ENCODE measurements at places on chromosomes 3 and 15.

DNA sequence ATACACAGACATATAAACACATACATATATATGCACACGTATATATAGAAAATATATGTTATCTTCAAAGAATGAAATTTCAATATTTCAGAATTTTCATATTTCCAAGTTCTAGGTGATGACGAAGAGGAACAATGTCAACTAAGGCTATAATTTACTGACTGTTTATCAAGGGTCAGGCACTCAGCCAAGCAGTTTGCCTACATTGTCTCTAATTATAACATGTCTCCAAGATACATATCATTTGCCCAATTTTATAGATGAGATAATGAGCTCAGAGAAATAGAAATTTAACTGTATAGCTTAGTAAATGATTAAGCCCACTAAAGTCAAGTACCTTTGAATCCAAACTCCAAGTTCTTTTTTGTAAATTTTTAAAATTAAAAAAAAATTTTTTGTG, 99.9 kb upstream of the PLSCR4 start:
- DNase-seq: no peak

- no peak for DNase-seq
These were observed 89.7 kb downstream of the EEFSEC start for GRCh38 chr3:128242818-128243601.

- DNase-seq: no peak
These were observed 108.1 kb downstream of the LSAMP start for GRCh38 chr3:116337229-116337628.

GRCh38 chr3:192655628-192656027, 71.7 kb downstream of the FGF12 start:
- DNase-seq: no peak

DNA sequence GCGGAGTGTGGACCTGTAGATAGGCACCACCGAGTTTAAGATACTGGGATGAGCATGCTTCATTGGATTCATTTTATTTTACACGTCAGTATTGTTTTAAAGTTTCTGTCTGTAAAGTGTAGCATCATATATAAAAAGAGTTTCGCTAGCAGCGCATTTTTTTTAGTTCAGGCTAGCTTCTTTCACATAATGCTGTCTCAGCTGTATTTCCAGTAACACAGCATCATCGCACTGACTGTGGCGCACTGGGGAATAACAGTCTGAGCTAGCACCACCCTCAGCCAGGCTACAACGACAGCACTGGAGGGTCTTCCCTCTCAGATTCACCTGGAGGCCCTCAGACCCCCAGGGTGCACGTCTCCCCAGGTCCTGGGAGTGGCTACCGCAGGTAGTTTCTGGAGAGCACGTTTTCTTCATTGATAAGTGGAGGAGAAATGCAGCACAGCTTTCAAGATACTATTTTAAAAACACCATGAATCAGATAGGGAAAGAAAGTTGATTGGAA, 29.5 kb downstream of the SYNM start:
- DNase-seq: no peak

DNA sequence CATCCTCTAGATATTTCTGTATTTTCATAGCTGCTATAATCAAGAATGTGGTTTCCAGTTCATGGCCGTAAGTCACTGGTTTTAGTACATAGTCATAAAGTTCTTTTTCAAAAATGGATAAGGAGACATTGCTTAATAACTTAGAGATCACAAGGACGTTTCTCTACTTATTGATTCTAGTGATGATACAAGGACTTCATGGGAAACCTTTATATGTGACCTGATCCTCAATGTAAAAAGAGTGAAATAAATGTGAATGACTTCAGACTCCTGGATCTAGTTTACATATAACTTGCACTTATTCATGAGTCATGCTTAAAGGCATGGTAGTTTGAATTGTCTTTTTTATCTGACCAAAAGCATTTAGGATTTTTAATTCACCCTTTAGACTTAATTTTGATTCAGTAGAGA, 35.2 kb downstream of the TSC22D2 start:
- no peak for DNase-seq

DNA sequence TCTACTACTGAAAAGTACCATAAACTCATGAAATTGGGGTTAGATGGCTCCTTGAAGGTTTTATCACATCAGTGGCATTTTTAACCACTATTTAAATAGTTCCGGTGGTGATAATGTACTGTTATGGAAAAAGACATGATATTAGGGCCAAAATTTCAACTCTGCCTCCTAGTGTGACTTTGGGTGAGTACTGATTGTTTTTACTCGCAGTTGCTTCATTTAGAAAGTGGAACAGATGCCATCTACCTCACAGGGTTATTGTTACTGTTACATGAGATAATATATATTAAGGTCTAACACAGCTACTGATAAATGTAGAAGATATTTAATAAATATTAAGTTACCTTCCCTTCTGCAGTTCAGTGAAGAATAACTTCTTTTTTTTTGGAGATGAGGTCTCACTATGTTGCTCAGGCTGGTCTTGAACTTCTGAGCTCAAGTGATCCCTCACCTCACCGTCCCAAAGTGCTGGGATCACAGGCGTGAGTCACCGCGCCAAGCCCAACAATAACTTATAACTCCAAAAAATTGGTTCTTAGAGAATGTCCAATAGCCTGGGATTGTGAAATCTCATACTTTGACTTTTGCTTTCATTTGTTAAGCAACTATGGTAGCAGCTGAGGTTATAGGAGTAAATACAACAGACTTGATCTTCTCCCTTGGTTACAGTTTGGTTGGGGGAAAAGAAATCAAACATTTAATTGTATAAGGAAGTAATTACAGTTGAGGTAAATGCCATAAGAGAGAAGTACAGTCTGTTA, 48.3 kb downstream of the MEF2A start:
- DNase-seq: no peak

GRCh38 chr3:87191641-87192040, 35.5 kb upstream of the CHMP2B start:
- DNase-seq: no peak

- DNase-seq: no peak
These were observed 21.0 kb downstream of the CHST2 start for GRCh38 chr3:143140550-143140949.

- DNase-seq: no peak
These were observed 172.0 kb downstream of the STT3B start for GRCh38 chr3:31704591-31705179.

GRCh38 chr3:55701997-55702396, 214.9 kb upstream of the WNT5A start:
- DNase-seq: no peak

- no peak for DNase-seq
These were observed 175.6 kb upstream of the ATP10A start for GRCh38 chr15:26038693-26039092.

GRCh38 chr3:120461416-120461815, 10.6 kb upstream of the FSTL1 start:
- no peak for DNase-seq

- DNase-seq: no peak
These were observed 23.2 kb downstream of the SCN11A start for GRCh38 chr3:39028546-39028945.

DNA sequence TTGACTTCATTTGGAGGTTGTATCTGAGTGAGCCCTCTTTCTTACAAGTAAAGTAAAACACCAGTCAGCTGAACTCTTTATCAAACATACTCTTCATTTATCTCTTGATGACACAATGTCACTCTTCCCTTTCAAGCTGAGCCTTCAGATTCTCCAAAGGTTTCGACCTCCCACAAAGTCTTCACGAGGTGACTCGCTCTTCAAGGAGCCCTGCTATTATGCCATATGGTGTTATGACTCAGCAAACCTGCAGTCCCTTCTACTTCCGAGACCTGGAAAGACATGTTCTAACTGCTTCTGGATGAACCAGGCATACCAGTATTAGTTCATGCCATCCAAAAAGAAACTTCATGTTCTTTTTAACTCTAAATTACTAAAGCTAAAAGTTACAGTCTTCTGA, 23.1 kb downstream of the AADAC start:
- no peak for DNase-seq

DNA sequence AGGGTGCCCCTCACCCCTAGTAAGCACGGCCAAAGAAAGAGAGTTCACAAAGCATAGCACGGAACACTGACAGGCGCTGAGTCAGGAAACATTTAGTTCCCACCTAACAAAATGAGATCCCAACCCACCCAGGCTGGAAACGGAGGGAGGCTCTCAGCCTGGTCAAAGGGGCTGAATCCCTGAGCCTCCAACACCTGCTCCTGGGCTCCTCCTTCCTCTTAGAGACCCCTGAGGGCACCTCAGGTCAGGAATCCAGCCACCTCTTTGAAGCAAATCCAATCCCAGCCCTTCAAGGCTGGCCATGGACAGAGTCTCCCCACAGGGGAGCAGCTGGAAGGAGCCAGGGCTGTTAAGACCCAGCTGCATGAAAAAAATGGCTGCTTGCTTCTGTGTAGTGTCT, 154.4 kb upstream of the HES1 start:
- no peak for DNase-seq

- no peak for DNase-seq
These were observed 1.7 kb downstream of the P2RY14 start for GRCh38 chr3:151276687-151277042.

- no peak for DNase-seq
These were observed 21.4 kb upstream of the GPR171 start for GRCh38 chr3:151224268-151224866.

DNA sequence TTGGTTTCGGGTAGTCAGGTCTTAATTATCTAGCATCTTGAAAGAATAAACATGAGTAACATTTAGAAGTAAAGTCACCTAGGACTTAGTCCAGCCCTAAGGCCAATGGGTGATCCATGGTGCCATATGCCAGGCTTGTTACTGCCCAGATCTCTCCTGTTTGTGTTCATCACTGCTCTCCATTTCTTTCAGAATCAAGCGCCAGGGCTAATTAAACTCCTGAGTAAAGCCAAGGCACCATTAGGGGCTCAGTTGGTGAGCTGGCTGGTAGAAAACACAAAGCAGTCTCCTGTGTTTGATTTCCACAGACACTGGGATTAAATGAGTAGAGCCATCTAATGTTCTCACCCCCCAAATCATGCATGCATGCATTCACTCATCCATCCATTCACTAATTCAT, 11.3 kb downstream of the CYP19A1 start:
- DNase-seq: no peak

- DNase-seq: no peak
These were observed 3.9 kb downstream of the ITIH3 start for GRCh38 chr3:52798376-52798977.

GRCh38 chr15:38069511-38070011, 135.1 kb downstream of the TMCO5A start:
- DNase-seq: no peak

- DNase-seq: no peak
These were observed 246.9 kb upstream of the LRIG1 start for GRCh38 chr3:66747696-66748095.

DNA sequence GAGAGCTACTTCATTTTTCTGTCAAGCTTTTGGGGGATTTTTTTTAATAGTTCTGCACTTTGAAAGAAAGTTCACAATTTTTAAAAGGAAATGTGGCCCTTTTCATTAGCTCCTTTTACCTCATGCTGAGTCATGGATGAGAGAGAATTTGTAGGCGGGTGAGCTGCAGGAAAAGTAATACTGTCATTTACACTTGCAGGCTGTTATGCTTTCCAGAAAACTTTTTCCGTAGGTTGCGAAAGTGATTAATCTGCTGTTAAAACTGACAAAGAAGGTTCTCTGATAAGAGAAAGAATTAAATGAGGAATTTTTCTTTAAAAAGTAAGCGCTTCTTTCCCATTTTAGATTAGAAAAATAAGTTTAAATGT, 430.2 kb downstream of the LPP start:
- DNase-seq: no peak

DNA sequence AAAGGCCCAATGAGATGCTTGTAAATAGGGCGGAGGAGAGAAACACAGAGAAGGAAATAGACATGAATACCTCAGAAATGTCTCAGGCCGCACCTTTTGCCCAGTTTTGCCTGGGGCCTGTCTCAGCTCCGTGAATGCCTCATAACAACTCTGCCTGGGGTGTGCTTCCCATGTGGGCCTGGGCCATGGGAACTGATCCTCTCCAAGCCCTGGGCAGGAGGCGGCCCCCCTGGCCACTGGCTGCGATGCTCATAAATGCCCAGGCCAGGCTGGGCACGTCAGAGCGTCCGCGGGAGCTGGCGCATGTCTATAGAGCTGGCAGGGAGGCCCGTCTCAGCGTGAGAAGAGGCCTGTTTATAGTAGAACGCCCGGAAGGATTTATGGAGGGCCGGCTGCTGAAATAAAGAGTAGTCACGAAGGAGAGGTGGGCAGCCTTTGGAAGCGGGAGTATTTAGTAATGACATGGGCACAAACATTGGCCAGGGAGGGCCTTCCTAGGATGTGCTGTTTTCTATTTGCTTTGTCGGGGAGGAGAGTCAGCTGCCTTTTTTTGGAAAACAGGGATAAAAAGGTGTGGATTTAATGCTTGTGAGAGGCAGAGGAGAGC, 85.9 kb upstream of the IGF1R start:
- no peak for DNase-seq

DNA sequence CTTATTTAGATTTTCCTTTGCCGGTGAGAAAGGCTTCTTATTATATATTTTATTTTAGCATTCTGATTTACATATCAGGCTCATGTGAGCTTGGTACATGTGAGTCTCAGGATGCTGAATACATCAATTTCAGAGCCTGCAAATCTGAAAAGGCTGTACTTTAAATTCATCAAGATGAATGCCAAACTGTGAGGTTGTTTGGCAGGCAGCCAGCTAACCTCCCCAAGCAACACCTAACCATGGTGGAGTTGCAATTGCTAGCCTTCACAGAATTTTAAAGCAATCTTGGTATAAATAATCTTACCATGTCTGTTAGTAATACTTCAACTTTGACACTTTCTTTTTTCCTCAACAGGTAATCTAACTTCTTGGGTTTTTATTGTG, 252.5 kb downstream of the CDIN1 start:
- no peak for DNase-seq

GRCh38 chr15:48548455-48548854, 97.1 kb downstream of the FBN1 start:
- no peak for DNase-seq

DNA sequence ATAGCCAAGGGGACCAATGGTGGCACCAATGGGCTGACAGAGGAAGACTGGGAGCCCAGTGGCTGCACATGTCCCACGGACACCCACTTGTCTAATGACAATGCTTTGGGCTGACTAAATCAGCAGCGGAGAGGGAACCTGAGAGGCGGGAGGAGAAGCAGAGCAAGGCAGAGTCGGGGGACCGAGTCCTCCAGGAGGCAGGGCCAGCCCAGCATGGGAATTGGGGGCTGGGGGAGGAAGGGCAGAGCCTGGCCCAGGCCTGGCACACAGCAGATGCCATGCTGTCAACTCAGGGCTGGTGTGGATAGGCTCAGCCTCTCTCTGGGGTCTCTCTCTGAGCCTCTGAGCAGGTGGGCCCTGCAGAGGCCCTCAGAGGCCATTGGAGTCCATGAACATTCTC, 78.4 kb upstream of the KLF13 start:
- no peak for DNase-seq

- no peak for DNase-seq
These were observed 17.1 kb downstream of the LMOD3 start for GRCh38 chr3:69105320-69105719.

- DNase-seq: no peak
These were observed 49.6 kb upstream of the ROPN1 start for GRCh38 chr3:124041553-124041952.
